Activated CD4-positive, alpha-beta T cell treated with anti-CD3 and anti-CD28 coated beads, Interleukin-2, amount 50 U/mL, for 4 hours (primary cell): ENCODE measurements at places on chromosomes 11 and 22.

DNA sequence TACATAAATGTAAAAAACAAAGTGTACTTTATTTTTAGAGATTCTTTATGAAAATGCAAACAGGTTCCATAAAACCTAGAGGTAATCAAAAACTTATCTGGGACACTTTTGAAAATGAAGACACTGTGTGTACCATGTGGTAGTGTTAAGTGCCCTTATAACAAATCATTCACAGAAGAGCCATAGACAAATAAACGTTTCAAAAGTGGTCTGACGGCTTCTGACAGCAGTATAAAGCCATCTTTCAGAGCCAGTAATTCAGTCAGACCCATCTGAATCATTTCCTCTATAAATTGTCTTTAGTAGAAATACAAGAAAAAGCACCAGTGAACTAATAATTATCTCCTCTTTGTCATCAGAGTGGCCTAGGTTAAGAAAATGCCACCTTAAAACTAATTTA, 100.0 kb downstream of the PAX6 start:
- no peak for DNase-seq

GRCh38 chr11:72375241-72375960, 58.9 kb downstream of the CLPB start:
- DNase-seq = no peak

DNA sequence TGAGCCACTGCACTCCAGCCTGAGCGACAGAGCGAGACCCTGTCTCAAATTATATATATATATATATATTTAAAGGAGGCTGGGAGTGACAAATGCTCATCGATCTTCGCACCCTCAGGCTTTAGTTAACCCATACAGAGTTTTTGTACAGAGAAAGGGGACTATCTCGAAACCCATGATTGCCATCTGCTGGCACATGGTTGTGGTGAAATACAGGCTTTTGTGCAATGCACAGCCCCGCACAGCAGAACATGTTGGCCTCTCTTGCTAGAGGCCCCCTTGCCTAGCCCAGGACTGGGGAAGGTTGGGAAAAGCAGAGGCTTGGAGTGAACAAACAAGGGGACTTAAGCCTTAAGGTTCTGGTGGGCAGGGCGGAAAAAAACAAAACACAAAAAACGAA, 3.6 kb downstream of the MYBPC3 start:
- DNase-seq = no peak

DNA sequence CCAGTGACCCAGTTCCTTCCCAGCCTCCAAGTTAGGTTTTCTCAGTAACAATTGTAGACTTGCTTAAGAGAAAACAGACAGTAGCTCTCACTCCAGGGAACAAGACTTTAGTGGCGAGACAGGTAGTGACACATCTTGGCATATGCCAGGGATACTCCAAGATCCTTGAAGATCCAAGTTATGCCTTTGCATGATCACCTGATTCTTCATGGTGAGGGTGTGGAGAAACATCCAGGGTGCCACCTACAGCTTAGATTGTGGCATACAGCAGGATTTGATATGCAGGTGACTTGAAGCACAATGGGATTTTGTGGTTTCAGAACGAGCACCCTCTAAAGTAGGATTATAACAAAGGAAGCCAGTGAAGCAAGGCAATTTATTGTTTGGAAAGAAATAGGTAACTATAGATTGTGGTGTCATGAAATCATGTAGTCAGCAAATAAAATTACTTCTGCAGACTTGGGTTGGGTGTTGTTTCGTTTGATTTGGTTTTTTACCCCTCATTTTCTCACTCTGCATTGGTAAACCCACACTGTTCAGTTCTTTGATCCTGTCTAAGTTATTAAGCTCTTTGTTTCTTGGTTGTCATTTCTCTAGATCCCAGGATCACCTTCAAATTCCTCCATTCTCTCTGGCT, 9.2 kb downstream of the POU2AF3 start:
- DNase-seq = no peak

GRCh38 chr11:64224151-64224890, 1.7 kb downstream of the TRPT1 start:
- DNase-seq = no peak

DNA sequence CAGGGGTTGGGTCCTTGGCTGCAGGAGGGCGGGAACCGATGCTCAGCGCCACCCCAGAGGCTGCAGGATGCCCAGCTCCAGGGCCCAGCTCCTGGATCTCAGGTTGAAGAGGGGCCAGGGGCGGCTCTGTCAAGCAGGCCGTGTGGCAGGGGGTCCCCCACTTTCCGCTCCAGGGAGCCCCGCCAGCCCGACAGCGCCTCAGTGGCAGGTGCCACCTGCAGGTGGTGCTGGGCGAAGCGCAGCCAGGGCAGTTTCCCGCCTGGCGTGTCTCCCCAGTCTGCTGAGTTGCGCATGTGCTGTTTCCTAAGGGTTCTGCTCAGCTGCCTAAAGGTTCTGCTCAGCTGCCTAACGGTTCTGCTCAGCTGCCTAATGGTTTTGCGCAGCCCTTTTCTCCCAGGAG, 442.1 kb downstream of the POTEH start:
- no peak for DNase-seq

GRCh38 chr11:100273066-100273815, 413.8 kb upstream of the ARHGAP42 start:
- no peak for DNase-seq

DNA sequence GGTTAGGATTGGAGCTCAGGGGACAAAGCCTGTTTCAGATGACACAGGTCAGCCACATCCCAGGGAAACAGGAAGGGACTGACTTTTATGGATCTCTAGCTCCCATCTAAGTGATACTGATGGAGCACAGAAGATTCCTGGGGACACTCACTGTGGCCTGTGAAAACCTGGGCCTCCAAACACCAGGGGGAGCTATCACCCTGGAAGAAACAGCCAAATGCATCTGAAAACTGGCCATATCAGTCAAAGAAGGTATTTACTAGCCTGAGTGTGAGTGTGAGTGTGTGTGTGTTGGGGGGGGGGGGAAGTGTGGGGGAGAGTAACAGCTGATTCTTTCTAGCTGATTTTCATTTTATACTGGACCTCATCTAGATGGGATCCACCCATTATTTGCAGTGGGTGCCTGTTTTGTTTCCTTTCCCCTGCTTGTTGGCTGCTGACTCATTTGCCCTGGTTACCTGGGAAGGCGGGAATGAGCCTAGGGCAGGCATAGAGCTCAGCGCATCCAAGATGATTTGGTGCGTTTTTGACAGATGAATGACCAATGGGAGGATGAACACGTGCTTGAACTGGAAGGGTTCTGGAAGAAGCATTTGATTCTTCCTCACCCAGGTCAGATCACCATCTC, 284.0 kb downstream of the KIRREL3 start:
- no peak for DNase-seq
